Right renal pelvis (tissue), 4 donors: ENCODE measurements at places on chromosomes 1 and 21.

DNA sequence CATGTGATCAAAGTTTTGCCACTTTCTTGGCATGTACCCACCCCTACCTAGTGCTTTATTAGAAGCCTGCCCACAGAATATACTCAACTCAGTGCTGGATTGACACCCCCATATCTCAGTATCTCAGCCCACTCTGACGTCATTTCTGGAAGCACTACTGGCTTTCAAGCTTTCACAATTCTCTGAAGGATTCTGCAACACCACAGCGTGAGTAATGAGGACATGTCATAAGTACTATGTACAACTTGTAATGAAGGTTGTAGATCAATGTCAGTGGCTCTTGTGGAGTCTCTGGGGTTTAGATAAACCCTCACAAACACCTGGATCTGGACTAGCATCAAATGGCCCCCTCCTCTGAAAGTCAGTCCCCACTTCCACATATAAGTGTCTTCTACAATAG is 57.2 kb downstream of the TNFSF4 start:
- DNase-seq, result no peak

GRCh38 chr1:6986281-6986680 is 201.0 kb downstream of the CAMTA1 start:
- no peak for DNase-seq

GRCh38 chr1:113929750-113930498 is 800 bp downstream of the HIPK1 start:
- peak; percentile 48 for DNase-seq

DNA sequence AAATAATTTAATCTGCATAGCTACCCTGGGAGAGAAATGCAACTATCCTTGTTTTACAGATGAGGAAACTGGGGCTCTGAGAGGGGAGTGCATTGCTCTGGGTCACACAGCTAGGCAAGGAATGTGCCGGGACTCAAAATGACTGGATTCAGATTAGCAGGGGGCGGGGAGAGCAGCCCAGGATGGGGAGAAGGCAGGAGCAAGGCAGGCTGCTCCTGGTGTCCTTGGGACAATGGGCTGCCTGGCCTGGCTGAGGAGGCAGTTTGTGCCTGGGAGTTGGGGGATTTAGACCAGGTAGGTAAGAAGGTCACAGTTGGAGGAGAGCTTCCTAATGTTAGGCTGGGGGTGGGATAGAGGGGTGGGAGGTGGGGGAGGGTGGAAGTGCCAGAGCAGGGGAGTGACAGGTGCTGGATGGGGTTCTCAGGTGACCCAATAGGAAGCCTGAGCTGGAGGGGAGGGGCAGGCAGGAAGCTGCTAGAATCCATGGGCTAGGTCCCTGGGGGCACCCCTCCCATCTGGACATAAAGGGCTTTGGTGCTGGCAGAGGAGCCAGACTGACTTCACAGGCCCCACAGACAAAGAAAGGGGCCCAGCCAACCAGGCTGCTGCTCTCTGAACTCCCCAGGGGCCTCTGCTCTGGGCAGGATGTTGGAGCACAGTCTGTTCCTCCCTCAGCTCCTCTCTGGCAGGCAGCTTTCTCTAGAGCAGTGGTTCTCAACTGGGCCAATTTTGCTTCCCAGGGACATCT is 29.0 kb downstream of the TRIM62 start:
- no peak for DNase-seq

- no peak for DNase-seq
Observed at GRCh38 chr1:218211241-218211640, 73.9 kb upstream of the RRP15 start.

- no peak for DNase-seq
Observed at GRCh38 chr21:16913010-16913409, 599.8 kb upstream of the CXADR start.

- DNase-seq, result no peak
Observed at GRCh38 chr1:62900566-62900965, 116.6 kb downstream of the ATG4C start.

DNA sequence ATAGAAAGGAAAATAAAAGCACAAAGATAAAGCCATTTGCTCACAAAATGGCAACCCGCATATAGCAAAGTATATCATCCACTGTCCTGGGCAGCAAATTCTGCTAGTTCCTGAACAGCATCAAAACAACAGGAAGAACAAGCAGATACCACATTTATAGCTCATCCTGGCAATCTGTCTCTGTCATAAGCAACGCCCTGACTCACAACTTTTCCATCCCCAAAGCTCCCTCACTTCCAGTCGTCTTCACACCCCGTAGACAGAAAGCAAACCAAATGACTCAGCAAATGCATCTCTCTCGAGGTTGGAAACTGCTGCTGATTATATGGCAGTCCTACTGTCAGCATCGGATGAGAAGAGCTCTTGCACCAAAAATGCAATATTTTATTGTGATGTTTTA is 65.8 kb downstream of the AK5 start:
- DNase-seq, result no peak

- no peak for DNase-seq
Observed at GRCh38 chr1:116763116-116763786, 9.0 kb downstream of the CD2 start.

DNA sequence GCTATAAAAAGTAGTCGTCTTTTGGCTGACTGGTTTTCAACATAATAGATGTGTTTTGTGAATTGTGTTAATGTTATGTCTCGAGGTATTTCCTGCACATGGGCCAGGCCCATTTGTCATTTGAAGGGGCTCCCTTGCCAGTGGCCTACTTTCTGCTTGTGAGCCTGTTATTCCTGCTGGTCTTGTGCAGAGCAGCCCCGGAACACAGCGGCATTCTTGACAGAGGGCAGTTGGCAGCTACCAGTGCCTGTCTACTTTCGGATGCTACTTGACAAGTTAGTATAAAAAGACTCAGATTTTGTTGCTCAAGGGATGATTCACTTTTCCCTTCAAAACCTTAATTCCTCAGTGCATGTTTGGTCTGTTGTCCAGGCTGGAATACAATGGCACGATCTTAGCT is 28.5 kb downstream of the PGM1 start:
- DNase-seq, result no peak

DNA sequence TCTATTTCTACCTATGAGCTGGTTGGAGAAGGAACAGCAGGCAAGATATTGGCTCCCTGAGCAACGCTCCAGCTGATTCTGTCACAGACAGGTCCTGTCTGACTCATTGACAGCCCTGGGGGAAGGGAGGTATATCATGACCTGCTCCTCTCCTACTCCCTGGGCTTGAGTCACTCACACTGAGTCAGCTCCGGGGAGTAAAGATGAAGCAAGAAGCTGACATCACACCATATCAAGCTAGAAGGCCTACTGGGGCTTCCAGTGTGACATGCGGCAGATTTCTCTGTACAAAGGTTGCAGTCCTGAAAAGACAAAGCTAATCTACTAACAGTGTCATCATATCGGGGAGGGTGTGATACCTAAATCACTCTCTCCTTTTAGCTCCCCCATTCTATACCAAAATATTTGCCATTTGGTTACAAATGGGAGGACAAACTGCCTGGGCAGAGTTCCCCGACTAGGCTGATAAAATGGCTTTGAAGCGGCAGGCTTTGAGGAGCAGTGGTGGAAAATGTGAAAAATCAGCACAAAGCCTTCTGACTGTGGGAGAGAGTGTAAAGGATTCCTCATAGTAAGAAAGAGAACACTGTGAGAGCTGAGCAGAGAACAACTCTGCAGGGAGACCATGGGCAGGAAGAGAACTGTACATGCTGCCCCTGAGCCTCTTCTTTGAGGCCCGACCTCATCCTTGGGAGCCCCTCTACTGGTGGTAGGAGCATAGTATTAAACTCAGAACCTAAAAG is 15.5 kb downstream of the PI4KB start:
- no peak for DNase-seq

DNA sequence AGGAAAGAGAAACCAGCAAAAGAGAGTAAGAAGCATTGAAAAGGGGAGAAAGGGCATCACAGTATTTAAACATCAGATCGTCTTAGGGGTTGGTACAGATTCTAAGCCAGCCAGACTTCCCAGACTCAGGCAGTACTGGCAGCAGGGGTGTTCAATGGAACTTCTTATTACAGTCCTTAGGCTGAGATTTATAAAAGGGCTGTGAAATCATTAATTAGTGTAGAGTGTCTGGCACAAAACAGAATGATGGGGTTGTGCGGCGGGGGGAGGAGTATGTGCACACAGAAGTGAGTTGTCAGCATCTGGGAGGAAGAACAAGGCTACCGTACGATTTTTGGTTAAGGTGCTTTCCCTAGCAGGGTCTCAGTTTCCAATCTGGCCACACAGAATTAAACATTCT is 38.2 kb downstream of the ARHGEF11 start:
- DNase-seq, result no peak

DNA sequence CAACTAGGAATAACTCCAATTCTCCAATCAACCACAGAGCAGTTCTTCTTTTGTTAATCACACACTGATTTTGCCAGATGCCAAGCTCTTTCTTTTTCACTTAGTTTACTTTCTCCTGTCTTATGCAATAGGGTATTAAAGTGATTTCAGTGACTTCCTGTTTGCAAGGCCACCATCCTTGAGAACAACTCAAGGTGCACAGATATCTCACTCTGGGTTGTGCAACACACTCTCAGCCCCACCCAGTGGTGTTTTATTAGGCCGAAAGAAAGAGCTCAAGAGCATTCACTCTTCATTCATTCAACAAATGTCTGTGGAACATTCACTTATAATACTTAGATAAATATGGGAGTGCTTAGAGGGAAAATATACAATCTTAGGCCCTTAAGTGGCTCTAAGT is 352.5 kb downstream of the ZNF326 start:
- DNase-seq, result no peak

GRCh38 chr21:33802481-33802880 is 113.1 kb downstream of the ATP5PO start:
- no peak for DNase-seq

GRCh38 chr1:230994860-230995259 is 16.0 kb downstream of the ARV1 start:
- no peak for DNase-seq

DNA sequence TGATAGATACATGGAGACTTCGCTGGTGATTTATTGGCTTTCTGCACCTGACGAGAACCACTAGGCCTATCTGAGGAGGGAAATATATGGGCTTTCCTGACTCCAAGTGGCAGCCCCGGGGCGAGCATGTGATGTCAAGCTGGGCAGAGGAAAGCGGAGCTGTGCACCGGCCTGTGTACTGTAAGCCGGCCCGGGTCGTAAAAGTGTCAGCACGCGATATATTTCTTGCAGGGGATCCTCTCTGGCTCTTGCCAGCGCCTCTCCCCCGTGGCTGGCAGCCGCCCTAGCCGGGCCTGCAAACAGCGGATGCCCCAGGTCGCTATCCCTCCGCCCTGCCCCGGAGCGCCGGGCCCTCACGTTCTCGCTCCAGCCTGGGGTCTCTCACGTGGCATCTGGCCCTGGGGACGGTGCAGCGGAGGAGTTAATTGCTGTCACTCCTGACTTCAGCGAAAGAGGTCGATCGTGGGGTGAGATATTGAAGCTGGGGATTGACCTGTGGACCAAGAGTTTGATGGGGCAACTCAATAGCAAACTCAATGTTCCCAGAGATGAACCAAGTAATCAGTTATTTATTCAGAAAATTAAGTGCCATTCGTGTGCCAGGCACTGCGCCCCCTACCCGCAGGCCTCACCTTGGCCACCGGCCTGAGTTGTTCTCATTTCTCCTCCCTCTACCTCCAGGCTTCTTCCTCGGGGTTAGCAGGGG is 41.0 kb upstream of the HAO2 start:
- peak; percentile 76 for DNase-seq

DNA sequence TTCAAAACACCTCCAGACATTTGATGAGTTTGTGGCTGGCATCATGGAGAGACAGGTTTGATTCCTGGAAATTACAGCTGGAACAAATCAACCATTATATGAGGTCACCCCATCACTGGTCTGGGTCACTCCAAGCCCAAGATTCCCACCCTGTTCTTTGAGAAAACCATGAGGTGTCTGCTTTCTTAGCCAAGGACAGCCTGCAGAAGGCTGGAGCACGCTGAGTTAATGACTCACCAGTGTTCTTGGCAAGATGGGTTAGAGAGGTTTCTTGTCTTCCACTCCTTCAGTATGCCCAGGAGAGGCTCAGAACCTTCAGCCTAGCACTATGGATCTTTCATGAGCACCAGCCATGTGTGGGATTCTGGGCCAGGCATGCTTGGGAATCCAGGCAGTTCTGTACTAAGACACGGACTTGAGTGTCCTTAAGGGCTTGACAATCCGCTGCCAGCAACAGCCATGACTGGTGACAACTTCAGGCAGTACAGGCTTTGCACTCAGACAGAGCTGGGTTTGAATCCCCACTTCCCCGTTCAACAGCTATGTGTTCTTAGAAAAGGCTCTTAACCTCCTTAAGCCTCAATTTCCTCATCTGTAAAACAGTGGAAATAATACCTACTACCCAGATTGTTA is 43.9 kb downstream of the GRHL3 start:
- DNase-seq, result no peak

DNA sequence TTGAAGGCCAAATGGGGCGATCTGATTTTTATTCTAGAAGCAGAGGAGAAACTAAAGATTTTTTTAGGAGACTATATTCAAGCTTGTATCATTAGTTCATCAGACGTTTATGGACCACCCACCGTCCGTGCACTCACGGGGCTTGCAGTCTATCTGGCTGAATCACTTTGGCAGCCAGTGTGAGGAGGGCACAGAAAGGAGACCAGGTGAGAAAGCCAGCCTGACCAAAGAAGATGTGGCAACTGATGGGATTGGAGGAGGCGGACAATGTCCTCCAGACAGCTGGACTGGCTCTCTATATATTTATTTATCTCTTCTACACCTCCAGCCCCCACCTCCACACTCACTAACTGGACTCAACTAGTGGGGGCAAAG is 822 bp upstream of the ELOVL1 start:
- DNase-seq, result no peak

DNA sequence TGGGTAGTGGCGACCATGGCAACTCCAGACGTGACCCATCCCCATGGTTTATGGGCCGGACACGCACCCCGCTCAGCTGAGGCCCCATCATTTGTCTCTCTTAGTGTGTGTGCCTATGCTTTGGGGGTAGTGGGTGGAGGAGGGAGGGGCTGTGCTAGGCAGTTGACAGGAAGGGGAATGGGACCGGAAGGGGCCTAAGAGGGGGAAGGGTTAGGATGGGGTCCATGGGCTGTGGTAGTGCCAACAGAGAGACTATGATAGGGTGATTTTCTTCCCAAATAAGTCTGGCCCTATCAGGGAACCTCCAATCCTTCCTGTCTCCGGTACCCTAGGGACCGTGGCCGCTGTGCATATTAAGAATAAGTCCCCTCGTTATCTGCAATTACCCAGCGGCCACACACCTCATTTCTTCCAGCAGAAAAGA is 9.9 kb downstream of the DMAP1 start:
- no peak for DNase-seq

GRCh38 chr21:45152265-45152746 is 77.9 kb downstream of the ADARB1 start:
- DNase-seq, result no peak

GRCh38 chr1:115184951-115185331 is 95.6 kb upstream of the TSPAN2 start:
- no peak for DNase-seq

- DNase-seq, result no peak
Observed at GRCh38 chr1:48291421-48291820, 68.9 kb downstream of the SLC5A9 start.

DNA sequence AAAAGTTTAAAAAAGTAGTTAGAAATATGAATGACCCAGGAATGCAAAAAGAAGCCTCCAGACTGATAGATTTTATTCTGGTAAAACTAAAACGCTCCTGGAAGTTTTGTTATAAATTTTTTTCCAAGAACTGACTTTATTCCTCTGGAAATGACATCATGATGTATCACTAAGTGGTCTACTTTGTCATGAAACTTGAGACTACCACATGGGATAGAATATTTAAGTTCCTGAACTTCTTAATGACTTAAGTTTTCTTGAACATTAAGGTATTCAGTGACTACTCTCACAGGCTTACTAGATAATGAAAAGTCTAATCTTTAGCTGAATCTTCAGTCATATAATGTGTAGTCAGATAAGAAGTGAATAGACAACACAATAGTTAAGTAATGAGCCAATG is 842.2 kb downstream of the USP25 start:
- no peak for DNase-seq
